Activated T-helper 1 cell treated with Interleukin-2 at 50 U/mL for 16 hours (primary cell): ENCODE measurements at places on chromosomes 5 and 9.

GRCh38 chr5:9025942-9026341 lies 519.9 kb downstream of the SEMA5A start:
- no peak for DNase-seq

DNA sequence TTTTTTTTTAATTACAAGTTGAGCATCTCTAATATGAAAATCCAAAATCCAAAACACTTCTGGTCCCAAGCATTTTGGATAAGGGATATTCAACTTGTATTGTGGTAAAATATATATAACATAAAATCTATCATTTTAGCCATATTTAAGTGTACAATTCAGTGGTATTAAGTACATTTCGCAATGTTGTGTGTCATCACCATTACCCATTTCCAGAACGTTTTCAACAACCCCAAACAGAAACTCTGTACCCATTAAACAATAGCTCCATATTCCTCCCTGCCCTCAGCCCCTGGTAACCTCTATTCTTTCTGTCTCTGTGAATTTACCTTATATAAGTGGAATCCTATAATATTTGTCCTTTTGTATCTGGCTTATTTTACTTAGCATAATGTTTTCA lies 24.9 kb downstream of the TICAM2 start:
- DNase-seq: no peak

DNA sequence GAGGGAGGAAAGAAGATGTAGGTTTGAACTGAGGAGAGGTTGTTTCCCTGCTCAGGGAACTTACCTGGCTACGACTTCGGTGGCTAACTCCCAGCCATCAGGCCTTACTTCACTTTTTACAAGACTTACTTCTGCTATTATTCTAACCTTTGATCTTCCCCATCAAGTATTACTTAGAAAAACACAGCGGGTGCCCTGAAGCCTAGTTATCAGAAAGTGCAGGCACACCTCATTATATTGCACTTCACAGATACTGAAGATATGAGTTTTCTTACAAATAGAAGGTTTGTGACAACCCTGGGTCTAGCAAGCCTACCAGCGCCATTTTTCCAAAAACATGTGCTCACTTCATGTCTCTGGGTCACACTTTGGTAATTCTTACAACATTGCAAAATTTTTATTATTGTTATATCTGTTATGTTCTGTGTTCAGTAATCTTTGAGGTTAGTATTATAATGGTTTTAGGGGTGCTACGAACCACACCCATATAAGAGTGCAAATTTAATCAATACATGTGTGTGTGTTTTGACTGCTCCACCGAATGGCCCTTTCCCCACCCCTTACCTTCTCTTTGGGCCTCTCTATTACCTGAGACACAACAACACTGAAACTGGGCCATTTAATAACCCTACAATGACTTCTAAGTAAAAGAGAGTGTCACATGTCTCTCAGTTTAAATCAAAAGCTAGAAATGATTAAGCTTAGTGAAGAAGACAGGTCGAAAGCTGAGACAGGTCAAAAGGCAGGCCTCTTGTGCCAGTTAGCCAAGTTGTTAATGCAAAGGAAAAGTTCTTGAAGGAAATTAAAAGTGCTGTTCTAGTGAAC lies 2102.7 kb upstream of the WWC1 start:
- DNase-seq: no peak

DNA sequence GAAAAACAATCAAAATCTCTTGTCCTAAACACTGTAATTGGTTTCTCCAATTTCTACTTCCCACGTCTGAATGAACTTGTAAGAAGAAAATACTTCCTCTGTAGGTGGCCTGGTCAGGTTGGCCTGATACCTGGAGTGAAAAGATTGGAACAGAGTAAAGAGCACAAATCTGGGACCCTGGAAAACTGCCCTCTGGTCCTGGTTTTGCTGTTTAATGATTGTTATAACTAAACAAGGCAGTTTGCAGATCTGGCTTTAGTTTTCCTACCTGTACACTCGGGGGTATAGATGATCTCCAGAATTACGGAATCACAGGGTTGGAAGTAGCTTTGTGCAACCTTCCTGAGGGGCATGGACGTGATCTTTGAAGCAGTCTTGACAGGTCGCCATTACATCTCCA lies 67.6 kb downstream of the ZSWIM6 start:
- DNase-seq: no peak

DNA sequence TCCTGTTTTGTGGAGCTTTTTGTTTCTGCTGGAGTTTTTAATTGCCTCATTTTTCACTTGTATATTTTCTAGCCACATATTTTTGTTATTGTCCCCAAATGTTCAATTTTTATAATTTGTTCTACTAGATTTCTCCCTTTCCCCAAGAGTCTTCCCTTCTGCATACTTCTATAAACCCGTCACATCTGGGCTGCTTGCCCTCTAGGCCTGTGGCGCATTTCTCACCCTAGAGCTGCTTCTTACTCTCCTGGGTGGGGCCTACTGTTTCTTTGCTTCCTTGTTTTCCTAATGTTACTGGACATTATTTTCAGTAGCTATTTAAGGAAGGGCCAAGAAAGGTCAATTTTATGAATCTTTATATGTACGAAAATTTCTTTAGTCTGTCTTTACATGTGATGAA lies 51.5 kb downstream of the NXNL2 start:
- no peak for DNase-seq

- peak; percentile 36 for DNase-seq
Observed at GRCh38 chr9:96418920-96419690, 935 bp upstream of the ZNF367 start.

DNA sequence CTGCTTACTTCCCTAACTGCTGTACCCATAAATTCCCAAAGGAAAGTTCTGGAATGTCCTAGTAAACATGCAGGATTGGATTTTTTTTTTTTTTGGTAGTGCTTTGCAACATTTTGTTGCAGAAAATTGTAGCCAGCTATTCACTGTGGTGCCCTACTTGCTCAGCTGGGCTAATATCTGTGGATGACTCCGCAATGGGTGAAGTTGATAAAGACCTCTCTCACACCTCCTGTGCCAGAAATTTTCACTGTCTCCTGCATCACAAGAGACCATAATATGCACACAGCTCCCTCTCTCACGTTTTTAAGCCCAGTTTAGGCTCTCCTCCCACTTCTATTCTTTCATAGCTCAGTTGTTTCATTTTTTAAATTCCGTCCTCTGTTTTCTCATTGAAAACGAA lies 136.5 kb upstream of the C6 start:
- DNase-seq: no peak

DNA sequence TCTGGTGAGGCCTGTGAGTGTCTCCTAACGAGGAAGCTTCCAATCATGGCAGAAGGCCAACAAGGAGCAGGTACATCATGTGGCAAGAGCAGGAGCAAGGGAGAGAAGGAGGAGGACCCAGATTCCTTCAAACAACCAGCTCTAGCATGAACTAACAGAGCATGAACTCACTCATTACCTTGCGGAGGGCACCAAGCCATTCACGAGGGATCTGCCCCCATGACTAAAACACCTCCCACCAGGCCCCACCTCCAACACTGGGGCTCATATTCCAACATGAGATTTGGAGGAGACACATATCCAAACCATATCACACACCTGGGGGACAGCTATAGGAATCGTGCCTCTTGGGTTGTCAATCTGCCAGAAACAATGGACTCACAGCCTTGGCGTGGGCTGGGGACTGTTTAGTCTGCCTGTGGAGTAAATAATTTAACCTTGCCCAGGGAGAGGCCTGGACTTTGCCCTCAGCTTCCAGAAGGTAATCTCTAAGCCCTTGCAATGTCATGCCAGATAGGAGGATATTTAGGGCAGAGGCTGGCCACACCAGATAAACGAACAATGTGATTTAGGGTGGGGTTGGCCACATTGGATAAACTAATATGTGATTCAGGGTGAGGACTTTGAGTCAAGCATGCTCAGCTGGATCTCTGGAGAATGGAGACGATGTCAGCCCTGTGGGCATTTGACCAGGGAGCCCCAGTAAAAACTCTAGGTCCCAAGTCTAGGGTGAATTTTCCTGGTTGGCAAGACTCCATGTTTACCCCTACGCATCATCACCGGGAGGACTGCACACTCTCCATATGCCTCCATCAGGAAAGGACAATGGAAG lies 13.6 kb upstream of the VDAC1 start:
- no peak for DNase-seq

DNA sequence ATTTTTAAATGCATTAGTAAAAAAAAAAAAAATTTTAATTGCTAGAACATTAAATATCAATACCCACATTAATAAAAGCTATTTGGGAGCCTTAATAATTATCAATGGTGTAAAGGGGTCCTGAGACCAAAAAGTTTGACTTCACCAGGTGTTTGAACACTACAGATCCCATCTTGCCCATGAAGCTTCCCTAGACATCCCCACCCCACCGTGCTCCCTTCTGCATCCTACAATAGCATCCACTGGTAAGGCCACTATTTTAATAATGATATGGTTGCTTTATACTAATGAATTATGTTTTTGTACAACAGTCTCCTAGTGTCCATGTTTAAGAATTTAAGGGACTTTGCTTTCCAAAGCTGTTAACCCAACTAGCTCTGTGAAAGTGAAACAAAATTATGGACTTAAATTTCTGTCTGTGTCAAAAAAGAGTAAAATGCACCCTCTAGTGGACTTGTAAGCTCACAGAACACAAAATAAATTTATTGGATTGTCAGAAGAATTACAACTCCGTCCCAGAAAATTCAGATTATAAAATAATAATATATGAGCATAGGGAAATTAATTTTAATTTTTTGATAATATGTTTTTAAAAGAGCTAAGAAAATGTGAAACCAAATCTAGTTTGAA lies 76.0 kb downstream of the ARL15 start:
- DNase-seq: no peak

GRCh38 chr9:135579889-135580660 lies 18.5 kb downstream of the PAEP start:
- DNase-seq: no peak

- no peak for DNase-seq
Observed at GRCh38 chr9:76302947-76303550, 91.2 kb downstream of the RFK start.

DNA sequence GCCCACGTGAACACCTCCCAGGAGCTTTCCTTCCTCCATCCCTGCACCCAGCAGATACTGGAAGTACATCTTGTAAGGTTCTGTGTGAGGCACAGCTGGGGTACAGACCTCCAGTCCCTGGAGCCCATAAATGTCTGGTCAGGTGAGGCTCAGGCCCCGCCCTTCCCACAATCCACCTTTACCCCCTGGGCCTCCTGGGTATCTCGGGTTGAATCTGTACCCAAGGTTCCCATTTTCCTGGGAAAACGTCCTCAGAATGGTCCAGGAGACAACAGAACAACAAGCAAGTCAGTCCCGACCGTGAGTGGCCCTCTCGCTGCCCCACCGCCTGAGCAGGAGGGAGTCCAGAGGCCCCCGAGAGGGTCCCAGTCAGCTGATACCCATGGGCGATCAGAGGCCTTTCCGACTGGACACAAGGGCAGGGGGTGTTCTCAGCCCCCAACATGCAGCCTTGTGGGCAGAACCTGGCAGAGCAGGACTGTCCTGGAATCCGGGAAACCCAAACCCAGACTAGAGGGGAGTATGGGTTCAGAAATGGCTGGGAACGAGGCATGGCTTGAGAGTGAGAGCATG lies 4.3 kb downstream of the SPATA31E1 start:
- DNase-seq: no peak

DNA sequence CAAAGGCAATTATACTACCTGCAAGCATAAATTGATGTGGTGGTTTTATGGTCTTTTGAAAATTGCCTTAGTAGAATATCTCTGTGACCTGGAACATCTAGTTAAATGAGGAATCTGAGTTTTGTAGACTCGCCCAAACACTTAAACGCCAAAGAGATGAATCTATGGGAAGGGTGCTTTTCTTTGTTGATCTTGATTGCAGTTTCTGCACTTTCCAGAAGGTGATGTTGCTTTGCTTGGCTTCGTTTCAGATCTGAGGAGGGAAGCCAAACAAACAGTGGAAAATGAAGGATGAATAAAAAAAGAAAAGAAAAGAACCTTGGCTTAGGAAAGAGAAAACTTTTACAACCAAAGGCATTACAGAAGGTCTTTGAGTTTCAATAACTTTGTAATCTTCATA lies 1021.2 kb downstream of the NR2F1-AS1 start:
- DNase-seq: no peak

DNA sequence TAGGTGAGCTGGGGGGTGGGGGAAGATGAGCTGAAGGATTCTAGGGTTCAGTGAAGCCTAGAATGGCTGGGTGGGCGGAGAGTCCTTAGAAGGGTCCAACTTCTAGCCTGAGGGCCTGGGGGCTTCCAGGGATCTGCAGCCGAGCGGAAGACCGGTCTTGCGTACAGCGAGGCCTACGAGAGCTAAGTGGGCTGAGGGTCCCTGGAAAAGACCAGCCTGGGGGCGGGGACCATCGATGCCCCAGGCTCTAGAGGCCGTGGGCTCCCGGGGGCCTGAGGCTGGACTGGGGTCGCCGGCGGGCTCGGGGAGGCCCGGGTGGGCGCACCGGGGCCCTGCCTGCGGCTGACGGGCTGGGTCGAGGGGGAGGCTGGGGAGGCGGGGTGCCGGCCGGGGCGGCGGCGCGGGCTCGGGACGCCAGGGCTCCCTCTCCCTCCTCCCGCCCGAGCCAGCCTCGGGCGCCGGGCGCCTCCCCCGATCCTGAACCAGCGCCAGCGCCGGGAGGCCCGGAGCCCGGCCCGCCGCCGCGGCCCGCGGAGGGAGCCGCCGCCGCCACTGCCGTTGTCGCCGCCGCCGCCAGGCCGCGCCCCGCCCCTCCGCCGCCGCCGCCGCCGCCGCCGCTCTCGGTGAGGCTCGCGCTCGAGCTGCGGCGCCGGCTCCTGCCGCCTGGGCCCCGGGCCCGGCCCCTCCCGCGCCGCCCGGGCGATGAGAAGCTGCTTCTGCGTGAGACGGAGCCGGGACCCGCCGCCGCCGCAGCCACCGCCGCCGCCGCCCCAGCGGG lies at the start of gene MVB12B:
Gene MVB12B (plus strand): TSS at position 602 of the 778 bp plus-strand sequence. CDS start 101 bp downstream, at position 703.
- peak; percentile 37 for DNase-seq

DNA sequence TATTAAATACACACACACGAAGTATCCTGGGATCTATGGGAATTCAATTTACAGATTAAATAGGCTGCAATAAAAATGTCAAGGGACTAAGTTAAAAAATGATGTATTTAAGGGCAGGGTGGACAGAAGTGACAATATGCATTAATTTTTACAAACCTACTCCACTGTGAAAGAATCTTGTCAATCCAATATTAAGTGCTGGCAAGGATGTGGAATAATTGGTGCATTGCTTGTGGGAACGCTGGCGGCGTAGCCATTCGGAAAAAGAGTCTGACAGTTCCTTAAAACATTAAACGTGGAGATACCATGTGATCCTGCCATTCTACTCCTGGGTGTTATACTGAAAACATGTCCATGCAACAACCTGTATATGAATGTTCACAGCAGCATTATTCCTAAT lies 4.2 kb downstream of the CDC14B start:
- DNase-seq: no peak

GRCh38 chr5:655406-655805 lies 37.7 kb downstream of the TPPP start:
- DNase-seq: no peak
